H4 (cell line): ENCODE measurements at places on chromosomes 1 and 21. TPM values are rescaled to one million over a fixed set of nuclear protein-coding genes. Genes with fewer than 3 reads are reported as not detected.

USH2A gene
- total RNA-seq, result 0.04 TPM in 1 of 2 replicates, not detected in the other

DNA sequence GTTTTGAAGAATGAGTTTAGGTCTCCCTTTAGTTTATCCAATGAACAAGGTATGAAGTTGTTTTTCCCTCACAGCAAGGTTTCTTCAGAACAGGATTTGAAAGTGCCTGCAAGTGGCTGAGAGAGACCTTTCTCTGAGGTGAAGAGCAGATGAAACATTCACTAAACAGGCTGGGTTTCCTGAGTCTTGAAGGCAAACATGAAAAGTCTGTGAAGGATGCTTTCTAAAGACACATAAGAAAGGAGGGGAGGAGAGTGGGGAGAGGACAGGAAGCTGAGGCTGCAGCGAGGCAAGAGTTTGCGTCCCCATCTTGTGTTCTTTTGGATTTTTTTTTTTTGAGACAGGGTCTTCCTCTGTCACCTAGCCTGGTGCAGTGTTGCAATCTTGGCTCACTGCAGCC is 95.7 kb upstream of the SIM2 start:
- no peak for DNase-seq

- DNase-seq, result no peak
These were observed 202.9 kb downstream of the HHAT start for GRCh38 chr1:210531475-210532222.

CRNN gene
- total RNA-seq, result not detected in 2 replicates

NEK7 gene
- total RNA-seq, result 28.0 and 36.0 TPM in 2 replicates

GRCh38 chr21:34639250-34639649 is 24.3 kb upstream of the RCAN1 start:
- no peak for DNase-seq

- DNase-seq, result no peak
These were observed 681.5 kb downstream of the LRRIQ3 start for GRCh38 chr1:73516451-73516850.

DNA sequence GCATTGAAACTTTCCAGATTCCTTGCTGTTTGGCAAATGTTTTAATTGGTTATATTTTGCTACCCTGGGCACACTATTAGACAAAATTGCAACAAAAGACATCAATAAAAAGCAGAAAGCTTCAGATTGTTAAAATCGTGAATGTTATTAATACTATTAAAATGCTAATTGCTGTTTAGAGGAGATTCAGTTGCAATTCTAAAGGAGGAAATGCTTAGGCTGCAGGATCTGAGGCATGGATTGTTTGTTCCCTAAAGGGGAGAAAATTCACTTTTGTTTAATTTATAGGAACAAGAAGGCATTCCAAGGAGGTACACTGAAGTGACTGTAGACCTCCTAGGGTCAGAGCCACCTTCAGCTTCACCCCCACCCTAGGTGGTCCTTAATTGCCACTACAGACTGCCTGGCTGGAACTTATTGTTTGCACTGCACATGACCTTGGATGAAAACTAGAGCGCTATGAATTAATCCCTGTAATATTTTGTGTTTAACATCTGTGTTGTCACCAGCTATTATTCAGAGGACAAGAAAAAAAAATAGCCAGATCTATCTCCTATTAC is 1266.9 kb upstream of the ADGRL2 start:
- no peak for DNase-seq

- DNase-seq, result no peak
These were observed 92.5 kb upstream of the FMN2 start for GRCh38 chr1:239999170-239999569.

ALPL gene
- total RNA-seq, result 0.14 TPM in 1 of 2 replicates, not detected in the other

GRCh38 chr1:110060034-110060661 is 10.3 kb downstream of the ALX3 start:
- peak; percentile 40 for DNase-seq

- peak; percentile 61 for DNase-seq
These were observed 16.9 kb downstream of the TCEANC2 start for GRCh38 chr1:54070171-54070837.

TDRD5 gene
- not detected in 2 replicates for total RNA-seq

DNA sequence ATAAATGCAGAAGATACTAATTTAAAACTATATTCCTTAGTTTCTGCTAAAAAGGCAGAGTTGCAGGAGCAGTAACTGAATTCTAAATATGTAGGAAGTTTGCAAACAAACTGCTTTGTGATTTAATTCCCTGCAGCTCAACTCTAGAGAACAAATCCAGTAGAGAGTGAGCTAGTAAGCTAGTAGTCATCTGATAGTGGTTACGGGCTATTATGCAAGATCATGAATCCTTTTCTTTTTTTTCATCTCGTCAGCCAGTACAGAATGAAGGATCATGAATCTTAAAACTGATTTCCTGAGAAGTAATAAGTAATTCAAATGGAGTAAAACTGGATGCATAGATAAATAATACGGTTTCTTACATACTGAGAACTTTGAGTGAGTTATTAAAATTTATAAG is 3.3 kb downstream of the DPH5 start:
- no peak for DNase-seq

- no peak for DNase-seq
These were observed 408.7 kb upstream of the PKN2 start for GRCh38 chr1:88275259-88275862.

DNA sequence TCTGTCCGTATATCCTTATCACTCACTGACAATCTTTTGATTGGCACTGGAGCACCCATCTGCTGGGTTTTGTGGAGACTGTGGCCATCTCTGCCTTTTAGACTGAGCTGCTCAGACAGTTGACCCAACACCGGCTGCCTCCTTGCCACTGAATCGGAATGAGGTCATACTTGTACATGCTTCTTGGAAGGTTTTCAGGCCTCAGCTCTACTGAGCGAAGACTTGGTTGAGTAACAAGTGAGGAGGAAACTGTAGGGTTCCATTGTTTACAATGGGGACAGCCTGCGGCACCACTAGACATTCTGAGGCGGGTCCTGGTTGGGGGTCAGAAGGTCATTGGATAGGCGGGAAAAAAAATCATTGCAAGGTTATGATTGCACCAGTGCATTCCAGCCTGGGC is 320.3 kb downstream of the KIF26B start:
- DNase-seq, result peak; percentile 93

FHAD1 gene
- 0.17 TPM in 1 of 2 replicates, not detected in the other for total RNA-seq

DNA sequence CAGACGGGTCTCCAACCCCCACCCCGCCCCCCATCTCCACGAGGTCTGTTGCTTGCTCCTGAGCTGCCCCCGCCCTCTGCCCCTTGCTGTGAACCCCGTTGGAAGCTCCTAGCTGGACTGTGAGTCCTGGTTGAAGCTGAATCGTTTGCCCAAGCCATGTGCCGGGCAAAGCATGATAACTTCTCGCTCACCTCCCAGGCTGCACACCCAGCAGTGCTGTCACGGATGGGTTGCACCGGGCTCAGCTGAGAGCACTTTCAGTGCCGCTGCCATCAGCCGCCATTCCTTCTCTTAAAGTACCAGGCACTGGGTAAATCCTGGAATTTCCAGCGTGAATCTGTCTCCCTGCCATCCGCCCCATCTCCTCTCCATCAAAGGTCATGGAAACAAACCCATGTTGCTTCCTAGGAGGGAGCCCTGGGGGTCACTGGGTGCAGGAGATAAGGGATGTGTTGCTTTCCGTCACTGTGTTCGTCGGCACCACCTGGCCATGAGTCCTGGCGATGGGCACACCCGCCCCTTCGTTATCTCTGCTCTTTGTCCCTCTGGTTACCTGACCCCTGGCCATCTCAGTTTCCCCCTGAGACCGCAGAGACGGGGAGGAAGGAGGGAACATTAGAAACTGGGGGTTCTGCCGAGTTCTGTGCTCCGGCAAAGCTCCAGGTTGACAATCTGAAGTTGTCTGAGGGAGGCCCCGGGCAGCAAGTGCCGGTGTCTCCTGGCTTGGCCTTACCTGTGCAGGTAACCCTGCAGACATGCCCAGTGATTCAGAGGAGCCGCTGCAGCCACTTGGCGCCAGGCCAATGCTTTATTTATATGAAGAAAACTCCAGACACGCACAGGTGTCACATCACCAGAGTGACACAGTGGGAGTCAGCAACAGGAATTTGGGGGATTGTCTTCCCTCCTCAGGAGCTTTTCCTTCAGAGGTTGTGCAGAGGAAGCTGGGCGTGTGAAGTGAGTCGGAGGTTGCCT is 2.7 kb downstream of the PDE9A start:
- no peak for DNase-seq

UBXN10 gene
- total RNA-seq, result not detected in 2 replicates

GRCh38 chr21:38817371-38818324 is 11.9 kb downstream of the ETS2 start:
- no peak for DNase-seq

- DNase-seq, result no peak
These were observed 550.9 kb downstream of the USP25 start for GRCh38 chr21:16280686-16281091.

- peak; percentile 19 for DNase-seq
These were observed 38.7 kb upstream of the NEK7 start for GRCh38 chr1:198118134-198118533.

- DNase-seq, result no peak
These were observed 50.9 kb downstream of the DHX9 start for GRCh38 chr1:182889997-182890396.

GRCh38 chr1:158689875-158690274 is 3.4 kb upstream of the SPTA1 start:
- DNase-seq, result no peak

DNA sequence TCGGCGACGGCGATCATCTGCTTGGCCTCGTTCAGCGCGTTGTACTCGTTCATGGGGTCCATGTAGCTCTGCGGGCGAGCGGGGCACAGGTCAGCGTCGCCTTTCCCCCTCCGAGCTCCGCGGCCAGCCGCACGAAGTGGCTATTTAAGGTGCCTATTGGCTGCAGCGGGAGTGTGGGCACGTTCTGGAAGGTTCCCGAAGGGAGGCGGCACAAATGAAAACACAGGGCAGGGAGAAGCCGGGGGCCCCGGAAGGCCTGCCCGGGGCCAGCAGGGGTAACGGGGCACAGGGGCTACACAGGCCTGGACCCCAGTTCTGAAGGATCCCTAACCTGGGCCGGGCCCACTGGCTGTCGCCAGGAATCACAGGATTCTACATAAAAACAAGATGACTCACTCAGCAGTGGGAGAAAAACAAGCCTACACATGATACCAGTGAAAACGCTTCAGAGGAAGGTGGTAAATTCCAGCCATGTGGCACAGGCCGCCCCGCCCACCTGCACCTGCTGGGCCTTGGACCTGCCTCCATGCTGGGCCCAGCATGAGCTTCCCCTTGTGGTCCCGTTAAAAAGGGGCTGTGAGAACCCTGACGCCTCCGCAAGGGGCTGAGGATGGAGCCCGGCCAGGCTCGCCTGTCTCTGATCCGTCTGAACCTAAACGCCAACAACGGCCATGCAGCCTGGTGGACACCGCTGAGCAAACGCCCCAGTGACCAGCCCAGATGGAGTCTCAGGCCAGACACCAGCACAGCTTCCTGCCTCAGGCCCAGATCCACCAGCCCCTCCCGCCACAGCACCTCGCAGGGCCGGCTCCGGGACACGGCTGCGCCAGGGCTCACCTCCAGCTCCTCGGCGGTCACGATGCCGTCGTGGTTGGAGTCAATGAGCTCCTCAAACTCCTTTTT is 3.9 kb upstream of the TNFRSF4 start:
- no peak for DNase-seq

DNA sequence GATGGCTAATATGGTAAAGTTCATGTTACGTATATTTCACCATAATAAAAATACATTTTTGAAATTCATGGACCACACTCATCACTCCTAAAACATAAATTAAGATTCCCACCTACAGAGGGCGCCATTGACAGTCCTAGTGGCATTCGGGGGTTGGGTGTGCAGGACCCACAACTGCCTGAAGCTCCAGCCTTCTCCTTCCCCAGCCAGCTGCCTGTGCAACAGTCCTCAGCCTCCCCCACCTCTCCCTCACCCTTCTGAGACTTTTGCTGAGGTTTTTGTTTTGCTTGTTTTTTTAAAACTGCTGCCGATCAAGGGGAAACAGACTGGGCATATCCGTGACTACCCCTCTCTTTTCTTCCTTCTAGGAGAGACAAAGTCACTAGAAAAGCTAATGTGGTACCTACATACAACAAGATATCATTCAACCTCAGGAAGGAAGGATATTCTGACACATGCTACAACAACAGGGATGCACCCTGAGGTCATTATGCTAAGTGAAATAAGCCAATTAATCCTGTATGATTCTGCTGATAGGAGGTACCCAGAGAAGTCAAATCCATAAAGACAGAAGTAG is 9.2 kb upstream of the EVA1C start:
- DNase-seq, result peak; percentile 66

DNA sequence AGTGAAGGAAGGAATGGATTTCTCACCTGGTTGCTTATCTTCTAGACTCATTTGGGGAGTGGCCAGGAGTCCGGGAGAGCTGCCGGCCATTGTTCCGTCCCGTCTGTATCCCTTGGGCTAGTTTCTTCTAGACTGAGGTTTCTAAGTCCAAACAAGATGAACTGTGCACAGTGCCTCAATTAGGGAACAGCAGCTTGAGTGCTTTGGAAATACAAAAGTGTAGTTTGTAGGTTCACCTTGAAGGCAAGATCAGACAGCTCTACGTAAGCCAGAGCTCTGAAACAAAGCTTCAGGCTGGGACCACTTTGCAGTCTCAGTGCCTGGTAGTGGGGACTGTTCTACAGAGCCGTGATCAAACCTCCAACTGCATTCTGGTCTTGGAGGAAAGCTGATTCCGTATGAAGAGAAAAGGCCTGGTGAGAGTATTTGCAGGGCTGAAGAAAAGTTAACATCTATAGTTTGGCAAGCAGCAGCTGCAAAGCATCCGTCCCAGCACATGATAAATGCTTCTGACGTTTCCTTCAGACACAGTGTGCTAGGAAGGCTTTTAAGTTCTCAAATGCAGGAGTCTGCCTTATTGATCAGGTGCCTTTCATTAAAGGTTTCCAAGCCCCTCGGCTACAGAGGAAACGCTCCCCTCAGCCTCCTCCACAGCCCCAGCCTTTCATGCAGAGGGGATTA is 432.8 kb downstream of the KIF26B start:
- no peak for DNase-seq

DNA sequence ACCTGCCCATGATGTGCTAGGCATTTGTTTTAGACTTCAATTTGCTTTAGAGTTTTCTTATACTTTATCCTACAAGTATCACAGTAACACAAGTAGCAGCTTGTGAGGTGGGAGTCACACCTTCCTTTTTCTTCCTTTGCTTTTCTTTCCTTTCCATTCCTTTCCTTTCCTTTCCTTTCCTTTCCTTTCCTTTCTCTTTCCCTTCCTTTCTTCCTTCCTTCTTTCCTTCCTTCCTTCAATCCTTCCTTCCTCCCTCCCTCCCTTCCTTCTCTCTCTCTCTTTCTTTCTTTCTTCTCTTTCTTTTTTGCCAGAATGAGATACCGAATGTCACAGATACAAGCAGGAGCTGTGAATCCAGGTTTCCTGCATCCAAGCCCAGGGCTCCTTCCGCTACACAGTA is 3.9 kb downstream of the DPT start:
- DNase-seq, result no peak

DNA sequence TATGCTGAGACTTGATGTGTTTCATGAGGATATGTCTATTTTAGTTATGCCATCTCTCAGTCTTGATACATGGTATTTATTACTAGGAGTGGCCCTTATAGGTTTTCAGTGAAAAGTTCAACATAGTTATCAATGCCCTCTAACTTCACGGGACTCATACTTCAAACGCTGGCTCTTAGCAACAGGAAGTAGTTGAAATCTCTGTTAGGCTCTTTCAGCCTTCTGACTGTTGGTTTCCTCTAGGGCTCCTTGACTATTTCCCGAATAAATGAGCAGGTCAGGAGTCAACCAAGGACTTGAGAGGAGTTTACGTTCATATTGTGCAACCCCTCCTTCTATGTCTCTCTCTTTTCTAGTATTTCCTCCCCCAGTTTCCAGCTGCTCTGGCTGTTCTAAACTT is 141.8 kb downstream of the RGS7 start:
- no peak for DNase-seq

C1QTNF12 gene
- total RNA-seq, result 0.21 TPM in 1 of 2 replicates, not detected in the other

GPR37L1 gene
- total RNA-seq, result 0.02 TPM in 1 of 2 replicates, not detected in the other

GRCh38 chr1:238458899-238459298 is 568.2 kb upstream of the ZP4 start:
- DNase-seq, result no peak

OR2T35 gene
- not detected in 2 replicates for total RNA-seq
